NCI-H146 (cell line): ENCODE measurements at places on chromosomes 12 and 14.

GRCh38 chr12:100668945-100669536 is 95.6 kb downstream of the GAS2L3 start:
- DNase-seq, result peak; percentile 73

- DNase-seq, result peak; percentile 83
Measured at GRCh38 chr14:37262649-37263048, 64.9 kb downstream of the MIPOL1 start.

DNA sequence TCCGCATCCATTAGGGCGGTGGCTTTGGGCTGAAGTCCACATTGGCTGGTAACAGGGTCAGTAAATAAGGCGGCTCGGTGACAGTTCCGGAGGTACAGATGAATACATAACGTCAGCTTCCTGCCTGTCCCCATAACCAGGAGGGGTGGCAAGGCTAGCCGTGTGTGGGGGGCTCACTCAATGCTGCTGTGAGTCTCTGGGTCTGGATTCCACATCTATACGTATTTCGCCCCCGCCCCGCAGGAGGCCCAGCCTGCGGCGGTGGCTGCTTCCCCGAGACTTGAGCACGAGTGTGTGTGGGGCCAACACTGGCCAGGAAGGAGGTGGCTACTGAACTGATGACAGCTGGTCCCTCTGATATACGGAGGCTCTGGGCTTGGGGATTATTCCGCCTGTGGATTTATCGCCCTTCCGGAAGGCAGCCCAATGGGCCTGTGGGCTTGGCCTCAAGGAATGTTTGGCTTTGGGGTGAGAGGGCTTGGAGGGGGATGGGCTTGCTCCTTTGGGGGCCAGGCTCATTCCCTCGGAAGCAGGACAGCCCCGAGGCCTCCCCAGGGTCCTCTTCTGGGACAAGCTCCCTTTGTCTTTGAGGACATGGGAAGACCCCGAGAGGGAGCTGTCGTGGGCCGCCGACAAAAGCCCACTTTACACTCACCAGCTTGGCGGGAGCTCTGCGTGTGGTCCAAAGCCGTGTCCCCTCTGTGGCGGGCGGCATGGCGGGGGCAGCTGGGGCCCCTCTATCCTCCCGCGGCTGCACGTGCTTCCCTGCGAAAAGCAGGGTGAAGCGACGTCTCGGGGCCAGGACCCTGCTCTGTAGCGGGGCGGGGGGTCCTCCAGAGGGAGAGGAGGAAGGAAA is 82.1 kb downstream of the KIF26A start:
- DNase-seq, result no peak

DNA sequence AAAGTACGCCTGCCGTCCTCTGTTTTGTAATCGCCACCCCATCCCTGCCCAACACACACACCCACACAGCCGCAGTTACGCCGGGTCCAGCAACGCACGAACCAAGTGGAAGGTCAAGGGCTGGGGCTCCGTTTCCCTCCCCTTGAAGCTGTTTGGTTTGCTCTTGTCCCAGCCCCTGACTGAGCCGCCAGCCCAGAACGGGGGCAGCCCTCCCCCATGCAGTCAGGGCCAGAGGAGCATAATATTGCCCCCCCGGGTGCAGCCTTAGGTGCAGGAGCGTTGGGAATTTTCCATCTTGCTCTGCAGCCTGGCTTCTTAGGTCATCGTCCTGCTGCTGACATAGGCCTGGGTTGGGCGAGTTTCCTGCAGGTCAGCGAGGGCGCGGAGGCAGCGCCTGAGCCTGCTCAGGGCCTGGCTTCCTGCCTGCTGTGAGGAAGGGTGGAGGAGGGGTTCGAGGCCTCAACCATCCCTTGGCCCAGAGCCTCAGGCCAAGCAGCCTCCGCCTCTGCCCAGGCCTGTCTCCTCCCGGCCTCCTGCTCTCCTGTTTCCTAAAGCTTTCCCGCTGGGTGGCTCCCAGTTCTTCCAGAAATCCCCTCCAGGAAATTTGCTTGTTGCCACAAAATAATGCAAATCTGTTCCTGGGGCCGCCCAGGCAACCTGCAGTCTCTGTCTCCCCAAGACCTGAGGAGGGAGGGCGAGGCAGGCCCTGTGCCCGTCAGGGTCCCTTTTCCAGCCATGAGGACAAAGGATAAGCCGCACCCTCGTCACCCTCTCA is 44.5 kb downstream of the PSMA6 start:
- no peak for DNase-seq

DNA sequence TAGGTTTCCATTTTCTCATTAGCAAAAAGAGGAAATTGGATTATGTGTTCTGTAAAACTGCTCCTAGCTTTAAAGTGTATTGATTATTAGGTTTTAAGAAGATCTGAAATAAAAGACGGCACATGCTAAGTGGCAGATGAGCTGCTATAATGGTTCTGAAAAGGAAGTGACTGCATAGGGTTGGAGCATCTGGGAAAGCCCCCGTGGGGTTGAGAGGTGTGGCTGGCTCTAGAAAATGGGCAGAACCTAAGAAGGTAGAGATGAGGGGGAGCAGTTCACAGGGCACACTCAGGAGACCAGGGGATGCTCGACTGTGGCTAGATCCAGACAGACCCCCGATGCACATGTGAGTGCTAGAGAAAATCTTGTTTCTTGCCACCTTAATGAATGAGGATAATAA is 1.9 kb downstream of the IFNG-AS1 start:
- DNase-seq, result no peak

- DNase-seq, result peak; percentile 24
Measured at GRCh38 chr12:93759512-93760081, 82.4 kb downstream of the CRADD start.

GRCh38 chr14:55881577-55882241 is 236.5 kb upstream of the PELI2 start:
- no peak for DNase-seq

- no peak for DNase-seq
Measured at GRCh38 chr12:132292328-132293319, 36.8 kb downstream of the GALNT9 start.

DNA sequence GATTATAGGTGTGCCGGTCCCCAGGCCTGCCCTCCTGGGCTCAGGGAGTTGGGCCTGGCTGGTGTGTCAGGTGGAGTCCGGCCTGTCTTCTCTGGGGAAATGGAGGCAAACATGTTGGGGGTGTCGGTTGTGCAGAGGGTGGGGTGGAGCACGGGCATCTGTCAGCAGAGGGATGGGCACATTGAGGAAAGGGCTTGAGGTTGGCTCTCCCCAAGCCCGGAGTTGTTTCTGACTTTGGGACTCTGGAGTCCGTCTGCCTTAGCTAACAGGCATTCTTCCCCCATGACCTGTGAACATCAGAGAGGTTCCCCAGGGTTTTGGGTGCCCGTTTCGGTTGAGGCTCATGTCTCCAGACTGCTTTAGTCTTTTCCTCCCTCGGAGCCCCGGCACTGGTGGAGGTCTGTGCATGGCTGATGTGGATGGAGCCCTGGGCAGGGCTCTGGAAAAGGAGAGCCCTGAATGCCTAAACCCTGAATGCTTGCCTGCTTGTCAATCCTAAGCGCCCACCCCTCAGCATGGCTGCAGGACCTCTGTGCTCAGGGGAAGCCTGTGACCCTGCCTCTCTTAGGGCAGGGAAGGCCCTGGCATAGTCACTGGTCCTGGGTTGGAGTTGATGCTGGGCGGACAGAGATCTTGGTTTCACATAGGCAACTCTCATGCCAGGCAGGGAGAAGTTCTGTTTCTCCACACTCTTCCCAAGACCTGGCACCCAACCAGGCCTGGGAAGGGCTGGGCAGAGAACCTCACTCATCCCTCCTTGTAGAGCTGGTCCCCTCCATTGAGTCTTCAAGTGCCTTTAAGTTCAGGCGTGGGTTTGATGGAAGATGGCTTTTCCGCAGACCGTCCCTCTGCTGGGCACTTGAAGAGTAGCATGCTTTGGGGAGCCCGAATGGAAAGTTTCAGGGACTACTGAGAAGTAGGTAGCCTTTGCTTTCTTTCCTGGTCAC is 12.9 kb downstream of the NYNRIN start:
- DNase-seq, result no peak

GRCh38 chr14:91861091-91861490 is 6.2 kb downstream of the TC2N start:
- DNase-seq, result no peak
